ENCODE measurements at places on chromosomes 6 and 20.

DNA sequence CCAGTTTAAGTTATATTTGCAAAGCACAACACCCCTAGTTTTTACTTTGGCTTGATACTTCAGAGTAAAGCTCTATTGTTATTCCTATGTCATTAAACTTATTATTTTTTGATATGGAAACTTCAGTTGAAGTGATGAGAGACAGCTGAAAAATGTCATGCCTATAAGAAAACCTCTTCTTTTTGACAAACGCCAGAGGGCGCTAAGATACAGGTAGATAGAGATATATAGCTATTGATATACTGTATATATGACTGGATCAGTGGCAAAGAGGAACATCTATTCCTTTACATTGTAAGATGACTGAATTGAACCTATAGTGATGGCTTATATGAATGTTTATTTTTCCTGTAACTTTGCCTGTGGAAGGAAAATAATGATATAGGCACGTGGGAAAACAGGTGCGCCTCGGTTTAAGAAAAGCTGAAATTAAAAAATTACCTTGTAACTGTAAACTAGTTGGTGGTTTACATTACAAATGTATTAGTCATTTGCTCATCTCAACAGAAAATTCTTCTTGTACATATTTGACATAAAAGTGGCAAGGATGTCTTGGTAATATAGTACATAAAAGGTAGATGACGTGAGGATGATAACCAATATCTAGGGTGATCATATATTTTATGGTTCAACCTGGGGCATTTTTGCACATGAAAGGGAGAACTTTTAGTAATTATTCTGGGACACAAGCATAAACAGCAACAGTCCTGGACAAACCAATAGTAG is 74.1 kb downstream of the LAMA4 start:
- DNase-seq: no peak

DNA sequence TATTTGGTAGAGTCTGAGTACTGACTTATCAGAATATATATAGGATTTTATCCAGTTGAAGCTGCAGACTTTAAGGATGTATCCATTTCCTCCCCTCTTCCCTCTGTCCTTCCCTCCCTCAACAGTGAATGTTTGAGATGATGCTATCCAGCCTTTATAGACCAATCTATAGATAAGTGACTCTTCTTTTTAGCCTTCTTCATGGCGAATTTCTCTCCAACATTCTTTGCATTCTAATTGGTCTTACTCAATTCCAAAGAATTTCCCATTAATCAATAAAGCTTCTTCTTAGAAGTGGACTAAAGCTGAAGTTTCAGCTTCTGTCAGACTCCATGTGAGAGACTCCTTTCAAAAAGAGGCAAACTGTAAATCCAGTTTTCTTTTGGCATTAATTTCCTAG is 99.3 kb downstream of the AIG1 start:
- no peak for DNase-seq

GRCh38 chr6:31702405-31702818 is 712 bp downstream of the ABHD16A start:
- no peak for DNase-seq

- no peak for DNase-seq
Observed at GRCh38 chr6:139973669-139974344, 599.4 kb upstream of the CITED2 start.

GRCh38 chr6:48032151-48032550 is 78.8 kb downstream of the PTCHD4 start:
- no peak for DNase-seq

GRCh38 chr6:36216559-36216958 is 20.0 kb downstream of the BRPF3 start:
- no peak for DNase-seq

GRCh38 chr6:67608099-67608749 is 1026.9 kb upstream of the ADGRB3 start:
- no peak for DNase-seq

- DNase-seq: no peak
Observed at GRCh38 chr6:148969603-148970061, 222.8 kb downstream of the UST start.

- DNase-seq: no peak
Observed at GRCh38 chr20:43725666-43726065, 1.1 kb downstream of the GTSF1L start.

GRCh38 chr6:46220352-46221221 is 49.8 kb upstream of the ENPP5 start:
- no peak for DNase-seq

GRCh38 chr20:38258545-38259215 is 1.9 kb downstream of the KIAA1755 start:
- no peak for DNase-seq

DNA sequence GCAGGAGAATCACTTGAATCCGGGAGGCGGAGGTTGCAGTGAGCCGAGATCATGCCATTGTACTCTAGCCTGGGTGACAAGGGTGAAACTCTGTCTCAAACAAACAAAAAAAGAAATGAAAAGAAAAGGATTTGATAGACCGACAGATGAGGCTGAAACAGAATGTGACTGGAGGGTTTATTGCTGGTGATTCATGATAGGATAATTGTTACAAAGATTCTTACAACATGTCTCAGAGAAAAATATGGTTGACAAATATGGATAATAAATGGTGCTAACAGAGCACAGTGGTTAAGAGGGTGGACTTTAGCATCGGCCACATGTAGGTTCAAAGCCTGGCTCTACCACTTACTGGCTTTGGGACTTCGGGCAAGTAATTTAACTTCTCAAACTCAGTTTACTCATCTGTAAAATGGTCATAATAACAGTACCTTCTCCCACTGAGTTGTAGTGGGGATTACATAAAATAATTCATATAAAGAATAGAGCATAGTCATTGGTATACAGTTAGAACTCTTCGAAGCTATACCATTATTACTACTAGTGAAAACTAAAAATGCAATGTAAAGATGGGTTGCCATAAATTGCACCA is 131.9 kb downstream of the MAP3K7 start:
- DNase-seq: no peak

DNA sequence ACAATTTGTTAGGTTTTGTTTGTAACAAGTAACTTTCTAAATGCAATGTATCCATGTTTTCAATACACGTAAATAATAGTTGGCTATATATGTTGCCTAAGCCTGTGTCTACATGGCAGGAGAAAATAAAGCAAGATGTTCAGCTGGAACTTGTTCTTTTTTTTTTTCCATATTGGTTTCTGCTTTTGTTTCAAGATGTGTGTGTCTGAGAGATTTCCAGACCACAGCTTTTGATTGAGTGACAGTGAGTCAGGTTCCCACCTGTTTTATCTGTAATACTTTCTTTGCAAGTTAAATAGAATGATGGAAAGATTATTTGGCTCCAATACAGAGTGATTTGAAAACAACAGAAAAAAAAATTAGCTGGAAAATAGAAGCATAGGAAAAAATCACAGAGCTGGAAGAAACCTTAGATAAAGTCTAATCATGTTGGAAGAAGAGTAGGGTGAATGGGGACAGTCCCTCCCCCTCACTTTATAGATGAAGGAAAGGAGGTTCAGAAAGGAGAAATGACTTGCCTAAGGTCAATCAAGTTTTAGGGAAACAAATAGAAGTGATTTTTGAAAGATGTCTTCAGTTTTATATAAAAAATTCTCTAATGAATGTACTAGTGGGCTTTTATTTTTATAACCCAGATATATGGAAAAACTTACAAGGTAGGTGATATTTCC is 150.9 kb upstream of the STMND1 start:
- no peak for DNase-seq

GRCh38 chr20:21714297-21715192 is 9.1 kb downstream of the PAX1 start:
- no peak for DNase-seq

- no peak for DNase-seq
Observed at GRCh38 chr6:153424719-153425400, 293.8 kb upstream of the RGS17 start.

DNA sequence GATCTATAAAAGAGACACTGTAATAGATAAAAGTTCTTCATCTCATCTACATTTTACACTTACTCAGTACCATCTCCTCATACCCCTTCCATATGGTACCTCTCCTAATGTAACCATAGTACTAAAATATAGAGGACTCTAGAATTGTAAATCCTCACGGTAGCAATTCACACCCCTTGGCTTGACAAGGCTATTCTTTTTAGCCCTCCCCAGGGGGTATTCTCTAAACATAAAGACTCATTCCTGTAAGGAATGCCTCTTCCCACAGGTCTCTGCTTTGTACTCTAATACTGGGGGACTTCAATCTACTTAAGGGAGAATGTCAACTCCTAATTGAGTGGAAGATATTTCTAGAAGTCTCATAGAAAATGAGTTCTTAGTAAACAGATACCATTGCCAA is 85.9 kb downstream of the VIP start:
- DNase-seq: no peak

DNA sequence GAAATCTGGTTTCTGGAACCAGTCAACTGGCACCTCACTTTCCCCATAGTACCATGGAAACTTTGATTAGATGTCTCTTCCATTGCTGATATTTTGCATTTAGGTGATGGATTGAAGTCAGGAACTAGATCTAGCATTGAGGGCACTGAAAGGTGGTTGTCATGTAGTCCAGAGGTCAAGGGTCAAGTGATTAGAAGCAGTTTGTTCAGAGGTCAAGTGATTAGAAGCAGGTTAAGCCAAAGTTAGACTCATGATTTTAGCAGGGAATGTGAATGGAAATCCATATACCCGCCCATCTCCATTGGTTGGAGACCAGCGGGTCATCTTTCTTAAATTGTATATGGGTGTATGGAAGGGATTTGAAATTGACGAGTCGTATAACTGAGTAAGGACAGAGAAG is 51.2 kb downstream of the CBFA2T2 start:
- no peak for DNase-seq

- DNase-seq: no peak
Observed at GRCh38 chr6:135600931-135601330, 103.4 kb upstream of the AHI1 start.

DNA sequence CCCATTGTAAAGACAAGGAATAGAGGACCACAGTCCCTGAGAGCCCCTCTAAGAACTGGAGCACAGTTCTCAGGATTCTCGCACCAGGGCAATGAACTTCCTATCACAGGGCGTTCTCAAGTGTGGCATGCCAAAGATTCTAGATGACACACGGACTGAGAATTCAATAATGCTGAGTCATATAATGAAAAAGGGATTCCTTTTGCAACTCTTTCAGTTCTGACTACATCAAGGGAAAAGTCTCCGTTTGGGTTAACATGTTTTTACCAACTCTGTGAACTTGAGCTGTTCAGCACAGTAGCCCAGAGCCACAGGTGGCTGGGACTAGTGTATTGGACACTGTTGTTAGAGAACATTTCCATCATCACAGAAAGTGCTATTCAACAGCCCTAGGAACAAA is 3.4 kb downstream of the MED20 start:
- DNase-seq: no peak

DNA sequence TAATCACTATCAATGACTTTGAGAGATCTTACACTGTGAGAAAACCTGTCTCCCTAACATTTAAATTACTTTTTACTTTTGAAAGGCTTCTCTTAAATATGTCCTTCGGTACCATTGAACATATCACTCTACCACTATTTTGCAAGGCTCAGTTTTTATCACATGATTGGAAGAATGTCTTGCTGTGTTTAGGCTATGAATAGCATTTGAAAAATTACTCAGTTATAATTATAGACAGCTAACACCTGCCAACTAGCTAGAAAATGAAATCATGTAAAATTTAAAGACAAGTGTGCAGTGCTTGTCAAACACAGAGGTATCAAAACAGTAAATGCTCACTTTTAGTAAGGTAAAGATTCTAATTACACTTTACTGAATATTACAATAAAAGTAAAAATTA is 11.0 kb downstream of the SESN1 start:
- DNase-seq: no peak

DNA sequence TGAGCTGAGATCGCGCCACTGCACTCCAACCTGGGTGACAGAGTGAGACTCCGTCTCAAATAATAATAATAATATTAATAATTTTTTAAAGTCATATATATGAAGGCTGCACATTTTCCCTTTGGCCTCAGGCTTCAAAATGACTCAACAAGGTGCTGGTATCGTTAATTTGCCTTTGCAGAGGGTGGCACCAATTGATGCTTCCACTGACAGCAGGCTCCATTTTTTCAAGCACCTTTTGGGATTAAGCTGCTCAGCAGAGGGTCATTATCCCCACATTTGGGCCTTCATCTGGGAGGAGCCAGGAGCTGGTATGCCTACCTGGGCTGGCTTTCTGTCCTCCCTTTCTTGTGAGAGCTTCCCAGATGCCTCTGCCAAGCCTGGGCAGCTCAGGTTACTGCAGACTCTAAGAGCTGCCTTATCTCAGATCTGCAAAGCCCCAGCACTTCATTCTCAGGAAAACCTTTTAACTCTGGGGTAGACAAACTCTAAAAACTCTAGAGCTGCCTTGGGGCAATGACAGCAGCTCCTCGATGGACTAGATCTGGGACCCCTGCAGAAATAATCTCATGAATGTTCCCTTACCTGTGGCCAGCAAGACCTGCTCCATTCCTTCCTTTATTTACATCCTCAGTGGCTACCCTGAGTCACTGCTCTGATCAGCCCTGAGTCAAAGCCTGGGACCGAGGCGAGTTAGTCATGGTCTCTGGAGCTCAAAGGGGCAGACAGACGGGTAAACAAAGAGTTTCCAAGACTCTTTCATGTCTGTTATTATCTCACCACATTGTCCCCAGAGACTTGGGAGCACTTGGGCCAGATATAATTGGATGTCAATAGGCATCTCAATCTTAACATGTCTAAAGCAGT is 80.0 kb upstream of the EYA2 start:
- no peak for DNase-seq

DNA sequence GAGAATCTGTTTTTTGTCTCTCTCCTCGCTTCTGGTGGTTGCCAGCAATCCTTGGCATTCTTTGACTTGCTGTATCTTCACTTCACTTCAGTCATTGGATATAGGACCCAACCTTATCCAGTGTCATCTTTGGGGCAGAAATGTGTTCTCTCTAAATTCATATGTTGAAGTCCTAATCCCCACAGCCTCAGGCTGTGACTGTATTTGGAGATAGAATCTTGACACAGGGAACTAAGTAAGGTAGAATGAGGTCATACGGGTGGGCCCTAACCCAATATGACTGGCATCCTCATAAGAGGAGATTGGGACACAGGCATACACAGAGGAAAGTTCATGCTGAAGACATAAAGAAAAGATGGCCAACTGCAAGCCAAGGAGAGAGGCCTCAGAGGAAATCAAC is 51.9 kb upstream of the TPD52L1 start:
- no peak for DNase-seq

GRCh38 chr6:166286839-166287271 is 21.3 kb downstream of the PRR18 start:
- DNase-seq: no peak

GRCh38 chr20:23332467-23332866 is 18.1 kb upstream of the NXT1 start:
- DNase-seq: no peak

- DNase-seq: no peak
Observed at GRCh38 chr6:96391776-96392360, 129.7 kb upstream of the UFL1 start.

DNA sequence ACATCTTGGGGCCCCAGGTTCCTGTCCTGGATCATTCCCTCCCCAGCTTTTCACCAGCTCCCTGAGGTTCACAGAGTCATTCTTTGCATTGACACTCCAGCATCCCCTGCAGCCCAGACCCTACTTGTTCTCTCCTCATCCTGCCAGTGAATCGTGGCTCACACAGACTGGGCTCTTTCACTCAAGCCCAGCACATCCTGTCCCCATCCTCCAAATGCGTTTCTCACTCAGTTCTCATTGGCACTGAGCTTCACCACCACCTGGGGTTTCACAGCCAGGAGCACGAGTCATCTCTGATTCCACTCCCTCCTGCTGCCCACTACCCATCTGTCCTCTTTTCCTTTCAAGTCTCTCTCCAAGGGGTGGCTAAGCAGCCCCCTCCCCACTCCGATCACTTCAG is 85.4 kb upstream of the NNAT start:
- DNase-seq: no peak
